Glutamatergic neuron (in vitro differentiated cells): ENCODE measurements at places on chromosomes 2 and 18. TPM values are rescaled to one million over a fixed set of nuclear protein-coding genes. Genes with fewer than 3 reads are reported as not detected.

DNA sequence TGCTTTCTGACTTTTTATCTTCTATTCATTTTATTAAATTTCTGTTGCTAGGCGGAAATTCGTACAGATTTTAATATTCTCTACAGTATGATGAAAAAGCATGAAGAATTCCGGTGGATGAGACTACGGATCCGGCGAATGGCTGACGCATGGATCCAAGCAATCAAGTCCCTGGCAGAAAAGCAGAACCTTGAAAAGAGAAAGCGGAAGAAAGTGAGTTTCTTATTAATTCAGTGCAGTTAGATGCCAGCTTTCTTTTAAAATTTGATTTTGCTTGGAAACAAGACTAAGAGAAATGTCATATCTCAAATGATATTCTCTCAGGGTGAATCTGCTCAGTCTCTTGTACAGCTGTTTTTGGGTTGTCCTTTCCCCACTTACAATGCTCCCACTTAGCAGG is 84.3 kb downstream of the MGAT5 start:
- no peaks in the 10 kb centered on the region for H3K36me3 ChIP-seq
- H3K27ac ChIP-seq: no peak overlapping the region
- no peak overlapping the region for H3K4me3 ChIP-seq
- DNase-seq: no peak

- H3K4me3 ChIP-seq: no peak overlapping the region
- H3K36me3 ChIP-seq: peaks cover 10% of the 10 kb centered on the region
- no peak for DNase-seq
Measured at GRCh38 chr18:515838-516237, 15.3 kb upstream of the COLEC12 start.

GRCh38 chr2:30225131-30225762 is 6.1 kb upstream of the LBH start:
- no peak overlapping the region for H3K27ac ChIP-seq
- no peak for DNase-seq
- H3K36me3 ChIP-seq: no peaks in the 10 kb centered on the region
- H3K4me1 ChIP-seq: peaks cover 2% of the 10 kb centered on the region
- peaks cover 7% of the 10 kb centered on the region for H3K27me3 ChIP-seq
- no peak overlapping the region for H3K4me3 ChIP-seq

DNA sequence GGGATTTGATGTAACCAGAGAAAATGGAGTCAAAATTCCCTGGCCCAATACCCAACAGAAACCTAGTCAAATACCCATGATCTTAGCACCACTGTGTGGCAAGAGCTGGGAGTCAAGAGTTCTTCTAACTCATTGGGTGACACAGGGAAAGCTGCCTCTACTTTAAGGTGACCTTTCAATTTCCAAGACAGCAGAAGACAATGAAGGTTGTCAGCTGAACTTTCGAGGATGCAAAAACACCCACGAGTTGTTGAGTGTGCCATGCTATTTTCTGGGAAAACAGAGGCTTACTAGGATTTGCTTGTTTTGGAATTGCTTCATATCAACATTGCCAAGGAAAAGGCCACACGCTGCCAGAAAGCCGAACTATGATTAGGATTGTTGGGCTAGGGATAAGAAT is 61.6 kb upstream of the CYRIA start:
- no peak for DNase-seq
- no peaks in the 10 kb centered on the region for H3K36me3 ChIP-seq
- peaks cover 11% of the 10 kb centered on the region for H3K4me1 ChIP-seq
- no peak overlapping the region for H3K4me3 ChIP-seq
- no peak overlapping the region for H3K27ac ChIP-seq
- no peaks in the 10 kb centered on the region for H3K27me3 ChIP-seq

ADRA2B gene
- 0.91 TPM for total RNA-seq

DQX1 gene
- total RNA-seq: 0.91 TPM

POTEC gene
- not detected for total RNA-seq

DNA sequence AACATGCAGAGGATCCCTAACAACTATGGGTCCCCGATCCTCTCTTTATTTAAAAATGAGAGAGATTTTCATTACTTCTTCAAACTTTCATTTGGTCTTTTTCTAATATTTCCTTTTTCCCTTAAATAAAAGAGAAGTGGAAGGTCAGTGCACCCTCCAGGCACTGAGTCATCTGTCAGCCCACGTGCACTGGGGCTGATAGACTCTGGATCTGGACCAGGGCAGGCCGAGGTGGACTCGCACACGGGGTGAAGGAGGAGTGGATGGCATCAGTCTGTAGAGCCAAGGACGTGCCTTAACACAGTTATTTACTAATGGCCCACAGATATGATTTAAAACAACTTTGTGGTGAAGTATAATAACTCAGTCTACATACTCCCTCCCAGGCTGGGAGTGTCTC is 214.4 kb upstream of the TMEM200C start:
- no peak for DNase-seq
- no peak overlapping the region for H3K27ac ChIP-seq
- H3K27me3 ChIP-seq: no peaks in the 10 kb centered on the region
- H3K36me3 ChIP-seq: no peaks in the 10 kb centered on the region

GRCh38 chr18:7830468-7830867 is 263.4 kb downstream of the PTPRM start:
- no peaks in the 10 kb centered on the region for H3K4me1 ChIP-seq
- DNase-seq: no peak
- H3K36me3 ChIP-seq: no peaks in the 10 kb centered on the region
- H3K27me3 ChIP-seq: no peaks in the 10 kb centered on the region
- no peak overlapping the region for H3K27ac ChIP-seq
- no peak overlapping the region for H3K4me3 ChIP-seq

DNA sequence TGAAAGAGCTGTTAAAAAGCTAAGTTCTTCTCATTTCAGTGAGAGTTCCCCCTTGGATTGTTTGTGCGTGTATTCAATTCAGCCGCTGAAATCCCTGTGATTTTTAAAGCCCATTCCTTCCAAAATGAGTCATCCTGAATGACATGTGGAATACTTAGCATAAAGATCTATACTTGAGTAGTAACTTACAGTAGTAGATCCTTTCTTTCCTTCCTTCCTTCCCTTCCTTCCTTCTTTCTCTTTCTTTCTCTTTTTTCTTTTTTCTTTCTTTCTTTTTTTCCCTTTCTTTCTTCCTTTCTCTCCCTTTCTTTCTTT is 18.2 kb upstream of the SOX11 start:
- peaks cover 9% of the 10 kb centered on the region for H3K27me3 ChIP-seq
- no peak for DNase-seq
- peak overlapping the region; percentile 85 for H3K4me3 ChIP-seq
- peaks cover 24% of the 10 kb centered on the region for H3K4me1 ChIP-seq
- no peaks in the 10 kb centered on the region for H3K36me3 ChIP-seq

RUFY4 gene
- not detected for total RNA-seq

DNA sequence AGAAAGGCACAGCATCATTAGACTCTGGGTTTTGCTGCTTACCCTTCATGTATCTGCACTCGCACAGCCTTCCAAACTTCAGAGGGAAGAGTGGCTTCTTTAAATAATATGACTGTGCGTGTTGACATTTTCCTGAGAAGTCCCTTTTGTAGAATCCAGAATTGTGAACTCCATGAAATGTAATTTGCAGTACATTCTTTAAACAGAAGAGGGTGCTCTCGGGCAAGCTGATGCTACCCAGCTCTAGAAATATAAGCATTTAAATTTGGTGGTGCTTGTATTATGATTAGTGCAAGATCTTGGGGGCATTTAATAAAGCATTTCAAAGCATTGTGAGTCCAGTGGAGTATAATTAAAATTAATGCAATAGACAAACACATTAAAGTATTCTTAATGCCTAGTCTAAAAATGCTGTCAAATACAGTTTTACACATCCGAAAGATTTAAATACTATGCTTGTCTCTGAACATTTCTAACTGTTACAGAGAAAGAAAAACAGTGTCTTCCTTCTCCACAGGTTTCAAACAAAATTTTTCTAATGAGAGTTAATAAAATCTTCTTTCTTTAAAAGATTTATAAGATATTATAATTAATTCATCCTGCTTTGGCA is 17.3 kb upstream of the GTF2A1L start:
- H3K4me3 ChIP-seq: no peak overlapping the region
- H3K4me1 ChIP-seq: no peaks in the 10 kb centered on the region
- no peak for DNase-seq
- H3K27me3 ChIP-seq: no peaks in the 10 kb centered on the region

VPS4B gene
- total RNA-seq: 44.5 TPM

SERPINB3 gene
- not detected for total RNA-seq

- no peak overlapping the region for H3K27ac ChIP-seq
- H3K27me3 ChIP-seq: peaks cover 2% of the 10 kb centered on the region
- DNase-seq: no peak
Measured at GRCh38 chr2:191474464-191474863, 203.5 kb upstream of the NABP1 start.

RRM2 gene
- total RNA-seq: 21.2 TPM

DNA sequence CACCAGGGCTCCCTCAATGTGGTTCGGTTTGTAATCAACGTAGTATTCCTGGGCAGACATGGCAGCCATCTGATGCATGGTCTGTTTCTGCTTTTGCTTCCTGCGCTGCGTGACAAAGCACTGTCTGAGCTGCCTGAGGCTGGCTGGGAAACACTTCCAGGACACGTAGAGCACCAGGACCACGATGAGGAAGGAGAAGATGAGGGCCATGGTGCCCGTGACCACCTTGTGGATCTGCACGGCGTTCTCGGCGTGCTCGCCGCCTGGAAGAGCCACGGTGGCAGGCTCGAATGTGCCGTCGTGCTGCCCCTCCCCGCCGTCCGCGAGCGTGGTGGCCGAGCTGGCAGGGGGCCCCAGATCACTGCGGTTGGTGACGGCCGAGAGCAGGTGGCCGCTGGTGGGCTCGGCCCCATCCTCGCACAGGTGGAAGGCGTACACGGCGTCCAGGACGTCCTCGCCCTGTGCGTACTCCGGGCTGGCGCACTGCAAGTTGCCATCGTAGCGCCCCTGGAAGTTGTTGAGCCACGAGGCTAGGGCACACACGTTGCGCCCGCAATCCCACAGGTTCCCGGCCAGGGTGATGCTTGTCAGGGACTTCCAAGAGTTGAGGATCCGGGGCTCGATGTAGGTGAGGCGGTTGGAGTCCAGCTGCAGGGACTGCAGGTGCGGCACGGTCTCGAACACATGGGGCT is 2.1 kb downstream of the LRRTM1 start:
- no peak overlapping the region for H3K27ac ChIP-seq
- peaks cover 23% of the 10 kb centered on the region for H3K4me1 ChIP-seq
- H3K36me3 ChIP-seq: no peaks in the 10 kb centered on the region
- no peak for DNase-seq
- H3K27me3 ChIP-seq: peaks cover 22% of the 10 kb centered on the region
- peak overlapping the region; percentile 90 for H3K4me3 ChIP-seq

ARHGAP28 gene
- 36.8 TPM for total RNA-seq

- peaks cover 9% of the 10 kb centered on the region for H3K4me1 ChIP-seq
- peaks cover 5% of the 10 kb centered on the region for H3K36me3 ChIP-seq
- no peak overlapping the region for H3K4me3 ChIP-seq
- H3K27ac ChIP-seq: no peak overlapping the region
Measured at GRCh38 chr2:108936866-108937265, 52.2 kb downstream of the EDAR start.

GRCh38 chr2:240254337-240255164 is 114.1 kb upstream of the OTOS start:
- peaks cover 2% of the 10 kb centered on the region for H3K4me1 ChIP-seq
- H3K27me3 ChIP-seq: peaks cover 5% of the 10 kb centered on the region
- DNase-seq: no peak
- no peak overlapping the region for H3K27ac ChIP-seq

YES1 gene
- 17.1 TPM for total RNA-seq

GRCh38 chr2:220697011-220697410 is 875.1 kb downstream of the EPHA4 start:
- no peaks in the 10 kb centered on the region for H3K4me1 ChIP-seq
- H3K4me3 ChIP-seq: no peak overlapping the region
- DNase-seq: no peak
- H3K27ac ChIP-seq: no peak overlapping the region
- peaks cover 2% of the 10 kb centered on the region for H3K27me3 ChIP-seq

GRCh38 chr2:118939994-118940393 is 2.0 kb upstream of the MARCO start:
- no peaks in the 10 kb centered on the region for H3K36me3 ChIP-seq
- no peak for DNase-seq
- no peak overlapping the region for H3K4me3 ChIP-seq
- no peaks in the 10 kb centered on the region for H3K4me1 ChIP-seq
- H3K27ac ChIP-seq: no peak overlapping the region

SLC14A1 gene
- not detected for total RNA-seq

GRCh38 chr2:28904295-28904694 is 9.8 kb downstream of the WDR43 start:
- H3K4me1 ChIP-seq: peaks cover 3% of the 10 kb centered on the region
- H3K4me3 ChIP-seq: no peak overlapping the region
- H3K27me3 ChIP-seq: no peaks in the 10 kb centered on the region
- H3K27ac ChIP-seq: no peak overlapping the region

DNA sequence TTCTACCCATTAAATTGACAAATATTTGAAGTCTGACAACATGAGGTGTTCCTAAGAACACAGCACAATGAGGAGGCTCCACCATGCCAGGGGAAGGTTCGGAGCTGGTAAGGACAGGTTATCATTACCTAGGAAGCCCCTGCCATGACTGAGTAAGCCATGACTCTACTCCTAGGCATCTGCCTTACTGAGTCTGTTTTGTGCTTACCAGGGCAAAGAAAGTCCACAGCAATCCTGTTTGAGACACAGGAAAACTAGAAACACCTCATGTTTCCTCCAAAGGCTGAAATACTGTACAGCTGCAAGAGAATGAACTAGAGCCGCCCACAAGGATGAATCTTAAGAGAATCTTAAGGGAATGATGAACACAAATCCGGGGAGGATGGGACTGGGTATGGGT is 11.6 kb downstream of the TGFBRAP1 start:
- no peak overlapping the region for H3K4me3 ChIP-seq
- no peak for DNase-seq
- H3K36me3 ChIP-seq: no peaks in the 10 kb centered on the region
- H3K4me1 ChIP-seq: peaks cover 4% of the 10 kb centered on the region

DNA sequence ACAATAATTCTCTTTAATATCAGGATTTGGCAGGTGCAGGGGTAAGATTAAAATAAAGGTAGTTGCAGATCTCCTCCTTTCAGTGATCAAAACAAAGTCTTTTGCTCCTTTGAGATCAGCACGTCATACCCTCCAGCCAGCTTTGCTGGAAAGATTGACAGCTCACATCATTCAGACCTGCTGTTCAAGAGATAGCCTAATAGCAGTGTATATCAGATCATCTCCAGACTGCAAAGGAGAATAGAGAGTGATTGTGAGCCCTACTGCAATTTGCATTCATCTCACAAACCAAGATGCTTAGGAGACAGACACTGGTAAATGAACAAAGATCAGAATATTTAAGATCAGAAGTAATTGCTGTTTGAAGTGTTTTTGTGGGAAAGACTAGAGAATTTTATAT is 135.8 kb upstream of the DSEL start:
- H3K27me3 ChIP-seq: no peaks in the 10 kb centered on the region
- H3K36me3 ChIP-seq: no peaks in the 10 kb centered on the region
- H3K4me1 ChIP-seq: no peaks in the 10 kb centered on the region
- no peak overlapping the region for H3K27ac ChIP-seq
- DNase-seq: no peak
- no peak overlapping the region for H3K4me3 ChIP-seq

GRCh38 chr2:36485521-36485920 is 112.4 kb downstream of the FEZ2 start:
- H3K27me3 ChIP-seq: no peaks in the 10 kb centered on the region
- H3K4me3 ChIP-seq: no peak overlapping the region
- no peaks in the 10 kb centered on the region for H3K4me1 ChIP-seq
- no peak overlapping the region for H3K27ac ChIP-seq
- H3K36me3 ChIP-seq: no peaks in the 10 kb centered on the region

- H3K36me3 ChIP-seq: no peaks in the 10 kb centered on the region
- H3K27ac ChIP-seq: no peak overlapping the region
- H3K4me1 ChIP-seq: peaks cover 3% of the 10 kb centered on the region
- no peak overlapping the region for H3K4me3 ChIP-seq
- H3K27me3 ChIP-seq: no peaks in the 10 kb centered on the region
- DNase-seq: no peak
Measured at GRCh38 chr2:4445821-4446220, 742.4 kb downstream of the DCDC2C start.
